ENCODE measurements at places on chromosomes 2 and 18. TPM values are rescaled to one million over a fixed set of nuclear protein-coding genes. Genes with fewer than 3 reads are reported as not detected.

DNA sequence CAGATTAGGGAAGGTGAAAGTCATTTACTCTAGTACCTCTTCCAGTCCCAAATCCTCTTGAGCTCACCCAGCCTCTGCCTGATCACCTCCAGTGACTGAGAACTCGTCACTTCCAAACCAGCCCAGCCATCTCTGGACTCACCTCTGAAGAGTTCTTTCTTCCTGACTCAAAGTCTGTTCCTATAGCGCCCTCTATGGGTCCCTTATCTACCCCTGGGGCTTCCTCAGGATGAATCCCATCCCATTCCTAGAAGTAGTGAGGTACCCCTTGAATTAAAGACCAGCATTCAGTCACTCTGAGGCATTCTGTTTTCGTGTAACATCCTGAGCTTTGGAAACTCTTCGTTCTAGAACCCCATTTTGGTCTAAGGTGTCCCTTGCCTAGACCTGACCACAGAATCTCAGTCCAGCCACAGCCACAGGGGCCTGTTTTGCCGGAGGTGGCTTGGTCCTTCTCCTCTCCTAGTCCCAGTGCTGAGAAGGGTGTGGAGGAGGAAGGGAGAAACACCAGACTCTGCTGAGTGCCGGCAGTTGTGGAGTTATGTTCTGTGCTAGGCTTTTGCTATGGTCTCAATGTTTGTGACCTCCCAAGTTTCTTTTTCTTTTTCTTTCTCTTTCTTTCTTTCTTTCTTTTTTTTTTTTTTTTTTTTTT, 32.7 kb downstream of the SIX3 start:
- no peak for DNase-seq

GRCh38 chr18:55544014-55544413, 44.0 kb downstream of the TCF4 start:
- no peak for DNase-seq

GRCh38 chr2:10330700-10331026, 28.0 kb downstream of the HPCAL1 start:
- DNase-seq, result no peak

DNA sequence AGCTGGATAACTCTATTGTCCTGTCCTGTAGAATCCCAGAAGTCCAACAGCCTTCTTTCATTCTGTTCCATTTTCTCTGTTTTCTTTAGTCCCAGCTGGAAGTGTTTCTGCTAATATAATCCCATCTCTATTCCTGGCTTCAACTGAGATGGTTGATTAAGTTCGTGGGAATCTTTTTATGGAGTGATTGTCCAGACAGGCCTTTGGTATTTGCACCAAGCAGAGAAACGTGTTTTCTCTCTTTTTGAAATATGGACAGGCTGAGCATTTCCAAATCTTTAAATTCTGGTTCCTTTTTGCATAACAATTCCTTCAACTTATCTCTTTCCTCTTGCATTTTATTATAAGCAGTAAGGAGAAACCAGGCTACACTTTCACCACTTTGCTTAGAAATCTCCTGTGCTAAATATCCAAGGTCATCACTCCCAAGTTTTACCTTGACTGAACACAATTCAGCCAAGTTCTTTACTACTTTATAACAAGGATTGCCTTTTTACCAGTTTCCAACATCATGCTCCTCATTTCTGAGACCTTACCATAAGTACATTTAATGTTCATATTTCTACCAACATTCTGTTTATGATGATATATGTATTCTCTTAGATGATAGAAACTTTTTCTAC, 108.8 kb downstream of the ZFP36L2 start:
- peak; percentile 30 for DNase-seq

- peak; percentile 43 for DNase-seq
These were observed 3.0 kb upstream of the OSR1 start for GRCh38 chr2:19361325-19361990.

DNA sequence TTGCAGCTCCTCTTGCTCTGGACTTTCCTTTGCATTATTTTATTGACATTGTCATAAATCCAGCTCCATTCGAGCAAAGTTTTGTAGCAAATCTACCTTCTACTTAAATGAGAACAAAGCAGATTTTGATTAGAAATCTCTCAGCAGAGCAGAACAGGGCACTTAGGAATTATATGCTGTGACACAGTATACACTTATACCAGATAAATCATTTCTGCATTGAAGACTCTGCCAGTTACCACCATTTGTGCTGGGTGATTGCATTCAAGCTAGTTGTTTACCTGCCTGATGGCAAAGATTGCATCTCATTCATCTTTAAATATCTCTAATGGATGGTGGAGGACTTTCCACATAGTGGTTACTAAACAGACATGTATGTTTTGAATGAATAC, 441.7 kb upstream of the HNMT start:
- DNase-seq, result no peak

GRCh38 chr2:215149894-215150293, 11.5 kb upstream of the ABCA12 start:
- no peak for DNase-seq

DNA sequence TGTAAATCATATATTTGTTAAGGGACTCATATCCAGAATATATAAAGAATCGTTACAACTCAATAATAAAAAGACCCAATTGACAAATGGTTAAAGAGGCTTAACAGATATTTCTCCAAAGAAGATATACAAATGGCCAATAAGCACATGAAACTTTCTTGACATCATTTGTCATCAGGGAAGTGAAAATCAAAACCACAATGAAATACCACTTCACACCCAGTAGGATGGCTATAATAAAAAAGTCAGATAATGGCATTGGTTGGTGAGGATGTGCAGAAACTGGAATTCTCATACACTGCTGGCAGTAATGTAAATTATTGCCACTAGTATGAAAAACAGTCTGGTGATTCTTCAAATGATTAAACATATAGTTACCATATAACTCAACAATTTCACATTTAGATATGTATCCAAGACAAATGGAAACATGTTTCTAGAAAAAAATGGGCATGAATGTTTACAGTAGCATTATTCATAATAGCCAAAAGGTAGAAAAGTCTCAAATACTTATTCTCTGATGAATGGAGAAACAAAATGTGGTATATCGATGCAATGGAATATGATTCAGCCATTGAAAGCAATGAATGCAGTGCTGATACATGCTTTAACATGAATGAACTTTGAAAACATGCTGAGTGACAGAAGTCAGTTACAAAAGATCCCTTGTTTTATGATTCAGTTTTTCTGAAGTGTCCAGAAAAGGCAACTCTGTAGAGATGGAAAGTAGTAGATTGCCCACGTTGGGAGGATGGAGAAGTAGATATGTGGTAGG, 304.6 kb upstream of the ZEB2 start:
- no peak for DNase-seq

GRCh38 chr2:147623328-147623727, 221.5 kb upstream of the ACVR2A start:
- no peak for DNase-seq

Gene LAMA3
- total RNA-seq, result 37.0 TPM

Gene KCNIP3
- total RNA-seq, result 8.8 TPM

Gene ALKAL2
- 2.3 TPM for total RNA-seq

Gene OTOS
- not detected for total RNA-seq

Gene IGFBP2
- total RNA-seq, result 336 TPM

Gene PXDN
- 189 TPM for total RNA-seq

Gene MAB21L4
- total RNA-seq, result 23.0 TPM

Gene YES1
- total RNA-seq, result 152 TPM

Gene DSC2
- 54.9 TPM for total RNA-seq

Gene TMEM178A
- 4.9 TPM for total RNA-seq

Gene CXCR1
- 0.31 TPM for total RNA-seq
